Suppressor macrophage treated with lipopolysaccharide for 4 hours (primary cell): ENCODE measurements at places on chromosomes 3 and 15.

- DNase-seq = peak; percentile 19
Measured at GRCh38 chr15:42921342-42921731, 759 bp upstream of the TTBK2 start.

DNA sequence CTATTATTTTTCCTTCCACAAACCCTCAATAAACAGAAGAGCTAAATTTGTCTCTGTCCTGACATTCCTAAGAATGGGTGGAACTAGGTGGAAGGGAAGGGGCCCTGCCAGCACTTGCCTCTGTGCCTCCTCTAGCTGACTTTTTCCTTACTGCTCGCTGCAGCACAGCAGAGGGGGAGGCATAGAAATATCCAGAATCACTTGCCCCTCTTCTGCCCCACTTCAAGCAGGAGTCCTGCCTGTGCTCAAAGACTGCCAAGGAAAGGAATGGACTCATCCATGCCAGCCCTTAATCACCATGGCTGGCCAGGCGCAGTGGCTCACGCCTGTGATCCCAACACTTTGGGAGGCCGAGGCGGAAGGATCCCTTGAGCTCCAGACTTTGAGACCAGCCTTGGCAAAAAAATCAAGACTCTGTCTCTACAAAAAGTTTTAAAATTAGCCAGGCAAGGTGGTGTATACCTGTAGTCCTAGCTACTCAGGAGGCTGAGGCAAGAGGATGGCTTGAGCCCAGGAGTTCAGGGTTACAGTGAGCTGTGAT is 51.8 kb downstream of the ADCY5 start:
- DNase-seq = no peak

DNA sequence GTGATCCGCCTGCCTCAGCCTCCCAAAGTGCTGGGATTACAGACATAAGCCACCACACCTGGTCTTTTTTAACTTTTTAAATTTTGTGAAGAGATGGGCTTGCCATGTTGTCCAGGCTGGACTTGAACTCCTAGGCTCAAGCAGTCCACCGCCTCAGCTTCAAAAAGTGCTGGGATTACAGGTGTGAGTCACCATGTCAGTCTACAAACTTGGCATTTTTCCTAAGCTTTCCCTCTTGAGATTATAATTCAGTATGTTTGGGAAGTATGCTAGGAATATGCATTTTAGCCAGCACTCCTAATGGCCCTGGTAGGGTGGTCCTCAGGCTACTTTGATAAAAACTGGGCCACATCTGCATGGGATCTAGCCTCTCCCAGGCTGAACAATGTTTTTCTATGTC is 4.4 kb downstream of the WDR73 start:
- DNase-seq = no peak

DNA sequence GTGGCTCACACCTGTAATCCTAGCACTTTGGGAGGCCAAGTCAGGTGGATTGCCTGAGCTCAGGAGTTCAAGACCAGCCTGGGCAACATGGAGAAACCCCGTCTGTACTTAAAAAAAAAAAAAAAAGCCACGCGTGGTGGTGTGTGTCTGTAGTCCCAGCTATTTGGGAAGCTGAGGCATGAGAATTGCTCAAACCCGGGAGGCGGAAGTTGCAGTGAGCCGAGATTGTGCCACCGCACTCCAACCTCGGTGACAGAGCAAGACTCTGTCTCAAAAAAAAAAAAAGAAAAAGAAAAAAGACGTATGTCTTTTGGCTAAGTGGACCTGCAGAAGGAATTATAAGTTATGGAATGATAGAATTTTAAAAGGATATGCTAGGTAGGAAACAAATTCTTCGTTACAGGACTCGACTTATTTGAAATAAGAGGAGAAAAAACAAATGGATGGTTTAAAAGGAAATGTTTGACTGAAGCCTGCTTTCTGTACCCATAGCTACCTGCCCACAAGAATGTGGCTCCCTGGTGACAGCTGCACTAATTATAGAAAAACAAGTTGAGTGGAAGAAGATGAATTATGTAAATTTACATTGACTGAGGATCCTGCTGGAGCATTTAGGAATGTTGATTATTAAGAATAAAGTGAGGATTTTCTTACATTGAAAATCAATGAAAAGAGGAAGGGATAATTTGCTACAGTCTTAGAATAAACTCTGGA is 36.0 kb upstream of the SKIL start:
- DNase-seq = peak; percentile 37

DNA sequence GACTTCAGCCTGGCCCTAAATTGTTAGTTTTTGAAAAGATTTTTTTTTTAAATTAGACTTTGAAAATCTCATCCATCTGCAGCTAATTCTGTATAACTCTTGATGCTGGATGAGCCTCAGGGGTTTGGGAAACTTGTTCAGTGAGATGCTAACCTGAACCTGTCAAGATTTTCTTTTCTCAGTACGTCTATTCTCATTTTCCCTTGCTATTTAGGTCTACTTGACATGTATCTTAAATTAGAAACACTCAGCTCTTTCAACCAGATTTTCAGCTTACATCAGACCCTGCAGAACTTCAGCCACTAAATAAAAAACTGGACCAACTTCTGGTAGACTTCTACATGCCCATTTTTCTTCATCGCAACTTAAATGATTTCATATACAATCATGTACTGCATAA is 61.4 kb downstream of the MFSD1 start:
- no peak for DNase-seq

- DNase-seq = no peak
Measured at GRCh38 chr3:99418209-99418635, 220.2 kb upstream of the COL8A1 start.
